ENCODE measurements at places on chromosomes 12 and 14.

DNA sequence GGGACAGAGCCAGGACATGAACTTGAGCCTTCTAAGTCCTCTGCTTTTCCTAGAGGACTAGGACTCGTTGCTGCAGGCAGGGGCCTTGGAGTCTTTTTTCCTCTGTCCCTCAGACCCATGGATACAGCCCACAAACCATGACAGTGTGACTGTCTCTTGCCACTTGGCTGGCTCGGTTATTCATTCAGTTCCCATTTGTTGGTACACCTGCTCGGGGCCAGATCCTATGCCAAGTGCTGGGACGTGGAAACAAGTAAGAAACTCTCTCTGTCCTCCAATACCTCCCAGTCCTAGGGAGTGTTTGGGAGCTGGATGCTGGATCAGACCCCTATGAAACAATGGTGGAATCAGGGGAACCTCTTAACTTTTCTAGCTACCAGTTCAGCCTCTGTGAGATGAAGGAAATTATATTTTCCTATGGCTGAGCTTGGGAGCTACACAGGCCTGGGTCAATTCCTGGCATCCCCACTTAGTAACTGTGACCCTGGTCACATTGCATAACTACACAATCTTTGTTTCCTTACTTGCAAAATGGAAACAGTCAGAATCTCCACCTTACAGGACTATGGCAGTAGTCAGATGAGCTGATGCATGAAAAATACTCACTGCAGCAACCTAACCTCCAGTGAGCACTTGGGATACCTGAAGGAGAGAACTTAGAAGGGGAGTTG lies 106.3 kb upstream of the VRK1 start:
- no peak for DNase-seq

- DNase-seq, result no peak
These were observed 121.5 kb downstream of the ADGRD1 start for GRCh38 chr12:131075194-131075593.

GRCh38 chr14:95413289-95414215 lies 93.8 kb upstream of the CLMN start:
- DNase-seq, result no peak

DNA sequence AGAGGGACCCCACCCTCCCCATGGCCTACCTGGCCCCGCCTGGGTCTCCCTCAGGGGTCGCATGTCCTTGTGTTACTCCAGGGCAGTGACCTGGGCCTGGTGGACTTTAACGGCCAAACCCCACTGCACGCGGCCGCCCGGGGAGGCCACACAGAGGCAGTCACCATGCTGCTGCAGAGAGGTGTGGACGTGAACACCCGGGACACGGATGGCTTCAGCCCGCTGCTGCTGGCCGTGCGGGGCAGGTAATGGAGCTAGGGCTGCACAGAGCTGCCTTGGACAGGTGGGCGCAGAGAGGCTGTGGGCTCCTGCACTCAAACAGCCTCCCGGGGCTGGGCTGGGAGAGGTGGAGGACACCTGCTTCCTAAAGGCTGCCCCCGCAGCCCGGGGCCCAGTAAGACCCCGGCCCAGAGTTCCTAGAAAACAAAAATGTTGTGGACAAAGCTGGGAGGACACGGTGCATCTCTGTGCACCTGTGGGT lies 21.6 kb downstream of the ASPG start:
- DNase-seq, result no peak

GRCh38 chr14:34053666-34054065 lies 102.8 kb upstream of the EGLN3 start:
- no peak for DNase-seq

GRCh38 chr12:46342562-46343033 lies 30.0 kb downstream of the SLC38A2 start:
- DNase-seq, result no peak

GRCh38 chr12:119206348-119207062 lies 27.8 kb downstream of the HSPB8 start:
- no peak for DNase-seq

GRCh38 chr14:26938054-26938453 lies 340.2 kb upstream of the NOVA1 start:
- no peak for DNase-seq
